ENCODE measurements at places on chromosomes 11 and 22.
A peak's percentile ranks its signal among the peaks of the same experiment; 100 is the strongest.

GRCh38 chr22:23835484-23836144, 3.2 kb downstream of the DERL3 start:
- no peak for DNase-seq

- DNase-seq, result no peak
Observed at GRCh38 chr11:104422324-104422944, 258.5 kb upstream of the PDGFD start.

DNA sequence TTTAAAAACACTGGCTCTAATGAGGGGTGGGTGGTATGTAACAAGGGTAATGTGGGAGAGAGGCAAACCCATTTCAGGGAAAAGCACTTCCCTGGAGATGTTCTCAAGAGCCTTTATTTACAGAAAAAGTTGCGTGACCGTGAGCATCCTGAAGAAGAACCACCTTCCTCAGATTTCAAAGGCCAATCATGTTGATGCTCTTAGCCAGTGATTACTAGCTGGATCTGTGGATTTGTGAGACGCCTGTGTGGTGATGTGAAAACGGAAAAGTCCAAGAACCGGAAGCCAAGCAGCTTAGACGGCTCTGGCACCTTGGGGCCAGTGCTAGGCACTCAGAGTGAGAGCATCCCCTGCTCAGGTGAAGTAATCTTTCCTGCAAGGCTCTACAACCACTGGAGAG, 12.6 kb upstream of the UBASH3B start:
- no peak for DNase-seq

DNA sequence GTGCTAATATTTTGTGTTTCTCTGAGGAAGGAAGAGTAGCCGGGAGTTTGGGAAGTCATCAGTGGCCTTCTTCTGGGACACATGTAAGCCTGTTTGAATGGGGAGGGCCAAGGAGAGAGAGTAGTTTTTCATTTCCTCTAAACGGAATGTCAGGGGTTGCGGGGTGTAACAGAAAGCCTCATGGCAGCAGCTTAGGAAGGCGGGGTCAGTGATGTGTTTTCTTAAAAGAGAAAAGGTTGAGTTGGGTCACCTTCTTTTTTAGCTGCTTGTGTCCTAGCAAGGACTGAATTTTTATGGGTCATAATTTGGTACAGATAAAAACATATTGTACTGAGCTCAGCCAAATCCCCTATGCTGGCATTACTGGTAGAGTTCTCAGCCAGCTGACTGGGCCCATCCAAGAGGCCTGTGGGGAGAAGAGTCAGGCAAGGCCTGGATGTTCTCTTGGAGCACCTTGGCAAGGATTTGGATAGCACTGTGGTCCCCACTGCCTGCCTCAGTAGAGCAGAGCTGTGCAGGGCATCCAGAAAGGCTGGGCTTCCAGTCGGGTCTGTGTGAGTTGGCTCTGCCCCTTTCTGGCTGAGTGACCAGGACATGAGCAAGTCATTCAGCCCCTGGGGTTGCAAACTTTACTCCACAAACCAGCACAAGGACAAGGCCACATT, 29.4 kb upstream of the NAV2 start:
- no peak for DNase-seq

GRCh38 chr11:70568035-70568813, 169.9 kb downstream of the CTTN start:
- peak; percentile 52 for DNase-seq

GRCh38 chr22:42615092-42615859, 593 bp upstream of the POLDIP3 start:
- DNase-seq, result peak; percentile 100

DNA sequence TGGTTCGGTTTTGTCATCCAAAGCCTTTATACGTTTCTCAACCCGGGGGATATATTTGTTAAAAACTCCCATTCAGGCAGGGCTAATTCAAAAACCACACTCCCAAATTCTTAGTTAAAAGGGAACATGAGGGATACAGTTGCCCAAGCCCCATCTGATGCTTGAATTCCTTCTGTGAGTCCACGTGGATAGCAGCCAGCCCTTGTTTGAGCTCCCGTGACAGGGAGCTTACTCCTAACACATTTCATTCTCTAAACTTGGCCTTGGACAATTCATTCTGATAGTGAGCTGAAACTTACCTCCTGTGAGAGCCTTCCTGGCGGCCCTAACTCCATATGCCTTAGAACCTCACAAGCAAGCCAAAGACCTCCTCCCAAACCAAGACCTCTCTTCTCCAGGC, 357.5 kb downstream of the TENM4 start:
- no peak for DNase-seq

DNA sequence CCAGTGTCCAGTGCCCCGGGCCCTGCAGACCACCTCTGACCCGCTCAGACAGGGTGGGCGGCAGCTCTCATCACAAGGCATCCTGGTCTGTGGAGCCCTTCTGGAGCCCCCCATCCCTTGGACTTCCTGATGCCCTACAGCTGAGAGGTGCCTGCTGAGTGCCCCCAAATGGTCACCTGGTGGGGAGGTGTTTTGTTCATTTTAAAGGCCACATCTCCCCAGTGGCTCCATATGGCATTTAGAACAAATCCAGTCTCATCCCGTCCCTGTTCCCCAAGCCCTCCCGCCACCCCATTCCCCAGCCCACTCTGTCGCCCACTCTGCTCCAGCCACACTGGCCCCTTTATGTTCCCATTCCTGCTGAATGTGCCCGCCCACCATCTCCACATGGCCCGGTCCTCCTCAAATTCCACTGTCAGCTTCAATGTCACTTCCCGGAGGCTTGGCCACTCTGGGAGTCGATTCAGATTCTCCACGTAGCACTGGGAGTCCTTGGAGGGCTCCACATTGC, 32.8 kb downstream of the OSBPL5 start:
- no peak for DNase-seq

DNA sequence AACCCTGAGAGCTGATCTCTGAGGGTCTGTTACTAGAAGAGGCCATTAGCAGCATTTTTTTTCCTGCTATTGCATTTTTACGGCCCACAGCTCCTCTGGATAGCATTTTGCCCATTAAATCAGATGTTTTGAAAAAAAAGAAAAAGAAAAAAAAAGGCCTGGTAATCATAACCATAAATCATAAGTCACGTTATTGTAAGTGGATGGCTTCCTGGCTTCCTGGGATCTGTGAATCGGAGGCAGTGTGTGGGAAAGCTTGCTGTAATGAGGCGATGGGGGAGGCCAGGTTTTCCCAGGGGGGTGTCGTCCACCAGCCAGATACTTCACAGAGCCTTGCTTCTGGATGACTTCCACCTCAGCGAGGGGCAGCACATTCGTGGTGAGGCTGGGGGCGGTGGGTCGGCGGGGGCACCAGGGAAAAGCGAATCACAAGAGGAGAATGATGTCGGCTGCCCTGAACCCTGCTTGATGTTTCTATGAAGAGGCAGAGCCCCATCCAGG, 106.5 kb upstream of the SYT13 start:
- DNase-seq, result no peak

GRCh38 chr22:38873469-38874411, 1.7 kb upstream of the CBX6 start:
- DNase-seq, result no peak

- DNase-seq, result no peak
Observed at GRCh38 chr22:17063411-17064106, 21.2 kb upstream of the IL17RA start.

DNA sequence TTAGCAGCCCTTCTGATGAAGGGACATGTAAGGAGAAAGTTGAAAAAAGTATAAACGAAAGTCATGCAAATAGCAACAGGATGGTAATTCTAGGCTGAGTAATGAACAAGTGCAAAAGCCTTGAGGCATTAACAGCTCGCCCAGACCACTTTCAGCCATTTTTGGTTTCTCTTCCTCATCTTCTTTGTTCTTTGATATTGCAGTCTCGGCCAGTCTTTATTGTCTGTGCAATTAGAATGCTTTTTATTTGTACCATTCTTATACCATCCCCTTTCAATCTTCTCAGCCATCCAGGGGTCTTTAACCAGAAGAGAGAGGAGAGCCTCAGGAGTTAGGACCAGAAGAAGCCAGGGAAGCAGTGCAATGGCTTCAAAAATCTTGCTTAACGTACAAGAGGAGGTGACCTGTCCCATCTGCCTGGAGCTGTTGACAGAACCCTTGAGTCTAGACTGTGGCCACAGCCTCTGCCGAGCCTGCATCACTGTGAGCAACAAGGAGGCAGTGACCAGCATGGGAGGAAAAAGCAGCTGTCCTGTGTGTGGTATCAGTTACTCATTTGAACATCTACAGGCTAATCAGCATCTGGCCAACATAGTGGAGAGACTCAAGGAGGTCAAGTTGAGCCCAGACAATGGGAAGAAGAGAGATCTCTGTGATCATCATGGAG, 7.3 kb downstream of the TRIM34 start:
- DNase-seq, result no peak

GRCh38 chr11:118056806-118057205, 20.1 kb upstream of the TMPRSS4 start:
- no peak for DNase-seq

DNA sequence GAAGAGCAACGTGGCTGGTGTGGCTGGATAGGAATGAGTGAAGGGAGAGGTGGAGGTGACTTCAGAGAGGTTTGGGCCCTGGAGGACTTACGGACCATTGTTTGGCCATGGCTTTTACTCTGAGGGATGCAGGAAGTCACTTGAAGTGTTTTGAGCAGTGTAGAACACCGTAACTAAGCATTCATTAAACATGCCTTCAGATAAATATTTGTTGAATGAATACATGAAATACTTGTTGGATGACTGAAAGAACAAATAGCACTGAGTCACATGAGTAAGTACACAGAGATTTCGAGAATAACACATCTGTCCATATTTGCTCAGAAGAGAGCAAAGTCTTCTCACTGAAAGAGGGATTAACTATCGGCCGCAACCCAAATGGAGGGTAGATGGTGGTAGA, 182.7 kb upstream of the SNX19 start:
- peak; percentile 51 for DNase-seq

GRCh38 chr22:39685336-39686177, 115.0 kb downstream of the CACNA1I start:
- DNase-seq, result no peak

DNA sequence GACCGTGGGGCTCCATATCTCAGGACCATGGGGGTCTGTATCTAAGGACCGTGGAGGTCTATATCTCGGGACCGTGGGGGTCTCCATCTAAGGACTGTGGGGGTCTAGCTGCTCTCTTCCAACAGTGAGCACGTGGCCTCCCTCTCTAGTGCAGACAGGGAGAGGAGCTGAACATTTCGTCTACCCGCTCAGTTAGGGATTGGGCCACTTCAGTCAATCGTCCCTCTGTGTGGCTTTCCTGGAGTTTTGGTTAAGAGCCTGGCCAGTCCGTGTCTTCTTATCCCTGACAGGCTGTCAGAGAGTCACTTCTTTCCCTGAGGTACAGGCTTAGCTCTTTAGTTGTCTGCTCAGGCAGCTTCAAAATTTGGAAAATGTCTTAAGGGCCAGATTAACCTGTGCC, 3.1 kb downstream of the KRTAP5-1 start:
- no peak for DNase-seq

GRCh38 chr11:134390706-134391569, 21.1 kb downstream of the B3GAT1 start:
- no peak for DNase-seq

- DNase-seq, result no peak
Observed at GRCh38 chr11:101224221-101224620, 94.6 kb upstream of the PGR start.

DNA sequence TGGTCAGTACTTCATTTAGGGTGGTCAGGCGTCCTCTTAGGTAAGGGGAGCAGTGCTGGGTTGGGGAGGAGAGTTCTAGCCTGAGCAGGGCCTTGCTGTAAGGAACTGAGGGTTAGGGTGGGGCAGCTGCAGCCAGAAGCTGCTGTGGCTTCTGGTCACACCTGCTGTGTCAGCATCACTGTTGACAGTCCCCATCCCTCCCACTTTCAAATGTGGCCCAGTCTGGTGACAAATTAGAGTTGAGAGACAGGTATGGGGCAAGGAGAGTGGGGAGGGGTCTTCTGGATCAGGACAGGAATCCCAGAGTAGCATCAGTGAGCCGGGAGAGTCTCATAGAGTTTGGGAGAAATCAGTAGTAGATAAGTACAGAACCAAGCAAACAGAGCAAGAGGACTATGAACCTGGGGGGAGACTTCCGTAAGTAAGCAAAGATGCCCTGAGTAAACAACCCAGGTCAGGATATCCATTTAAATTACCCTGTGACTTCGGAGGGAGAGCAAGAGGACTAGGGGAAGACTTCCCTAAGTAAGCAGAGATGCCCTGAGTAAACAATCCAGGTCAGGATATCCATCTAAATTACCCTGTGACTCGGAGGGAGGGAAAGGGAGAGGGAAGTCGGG, 53.7 kb downstream of the PPP6R2 start:
- DNase-seq, result peak; percentile 9

DNA sequence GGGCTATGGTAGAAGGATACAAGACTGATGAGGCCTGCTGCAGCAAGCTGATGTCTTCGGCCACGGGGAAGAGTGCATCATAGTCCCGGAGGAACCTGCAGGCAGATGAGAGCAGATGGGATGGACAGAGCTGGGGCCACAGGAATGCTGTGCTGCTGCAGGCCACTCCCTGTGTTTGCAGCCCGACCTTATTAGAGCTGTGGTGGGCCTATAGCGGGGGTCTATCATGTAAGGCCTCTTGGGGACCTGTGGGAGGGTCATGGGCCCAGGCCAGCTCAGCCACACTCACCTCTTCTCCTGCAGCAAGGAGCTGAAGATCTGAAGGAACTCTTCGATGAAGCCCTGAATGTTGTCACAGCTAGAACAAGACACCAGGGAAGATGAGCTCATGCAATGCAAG, 31.9 kb downstream of the ASCC2 start:
- no peak for DNase-seq

GRCh38 chr11:69154938-69155301, 815 bp upstream of the SMIM38 start:
- DNase-seq, result no peak

- no peak for DNase-seq
Observed at GRCh38 chr22:44211256-44211945, 30.7 kb downstream of the PARVG start.

- no peak for DNase-seq
Observed at GRCh38 chr11:47020793-47021526, 84.4 kb downstream of the CSTPP1 start.

- no peak for DNase-seq
Observed at GRCh38 chr11:3015796-3016195, 23.7 kb upstream of the NAP1L4 start.

GRCh38 chr11:20616920-20617319, 17.5 kb downstream of the SLC6A5 start:
- DNase-seq, result no peak

DNA sequence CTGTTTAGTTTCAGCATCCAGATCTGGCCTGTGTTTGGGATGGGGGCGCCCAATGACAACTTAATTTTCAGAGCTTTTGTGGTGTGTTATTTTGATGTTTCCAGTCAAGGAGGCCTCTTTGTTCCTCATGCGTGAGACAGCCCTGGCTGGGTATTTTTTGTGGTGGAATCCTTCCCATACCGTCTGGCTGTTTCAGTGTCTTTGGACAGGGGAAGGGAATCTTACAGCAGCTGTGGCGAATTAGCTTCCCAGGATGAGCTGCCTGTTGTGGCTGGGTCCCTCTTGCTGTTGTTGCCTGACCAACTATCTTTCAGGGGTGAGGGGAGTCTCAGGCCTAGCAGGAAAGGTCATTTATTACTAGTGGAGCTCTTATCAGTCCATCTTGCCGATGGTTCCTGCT, 138.8 kb downstream of the ARHGAP20 start:
- DNase-seq, result no peak

GRCh38 chr11:75896843-75897419, 81.9 kb downstream of the UVRAG start:
- DNase-seq, result peak; percentile 57

GRCh38 chr11:61773356-61773755, 19.0 kb downstream of the TMEM258 start:
- DNase-seq, result no peak

Data from fibroblast of skin of right biceps (primary cell).